CD4-positive, alpha-beta memory T cell (primary cell): ENCODE measurements at places on chromosomes 2 and 18.

- H3K27me3 ChIP-seq: peaks cover 6% of the 10 kb centered on the region
- no peaks in the 10 kb centered on the region for H3K36me3 ChIP-seq
- H3K4me3 ChIP-seq: no peak overlapping the region
- H3K27ac ChIP-seq: no peak overlapping the region
- H3K4me1 ChIP-seq: no peaks in the 10 kb centered on the region
Measured at GRCh38 chr2:26144031-26144430, 28.9 kb upstream of the GAREM2 start.

GRCh38 chr18:23530195-23530594 lies 26.9 kb downstream of the RMC1 start:
- no peaks in the 10 kb centered on the region for H3K27me3 ChIP-seq
- no peak for DNase-seq
- H3K27ac ChIP-seq: no peak overlapping the region
- no peaks in the 10 kb centered on the region for H3K4me1 ChIP-seq
- no peak overlapping the region for H3K4me3 ChIP-seq

GRCh38 chr2:105712981-105713596 lies 31.6 kb upstream of the NCK2 start:
- no peaks in the 10 kb centered on the region for H3K27me3 ChIP-seq
- no peaks in the 10 kb centered on the region for H3K4me1 ChIP-seq
- H3K4me3 ChIP-seq: no peak overlapping the region
- no peak for DNase-seq
- H3K27ac ChIP-seq: no peak overlapping the region
- H3K36me3 ChIP-seq: no peaks in the 10 kb centered on the region

DNA sequence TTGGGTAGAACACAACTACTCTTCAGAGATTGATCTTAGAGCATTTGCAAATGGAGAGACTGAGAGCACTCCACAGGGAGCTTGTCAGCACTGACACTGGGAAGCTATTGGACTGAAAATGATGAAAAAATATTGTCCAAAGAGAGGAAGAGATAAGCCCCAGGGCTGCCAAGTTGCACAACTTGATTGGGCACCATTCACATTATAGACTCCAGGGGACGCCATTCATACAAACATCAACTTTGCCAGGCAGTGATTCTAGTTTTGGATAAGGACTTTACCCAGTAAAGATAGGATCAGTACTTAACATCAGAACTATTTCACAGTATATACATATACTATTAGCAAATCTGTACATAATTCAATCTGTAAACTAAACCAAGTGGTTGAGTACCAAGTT lies 79.6 kb upstream of the MYCN start:
- H3K4me3 ChIP-seq: no peak overlapping the region
- DNase-seq: no peak
- no peaks in the 10 kb centered on the region for H3K36me3 ChIP-seq

DNA sequence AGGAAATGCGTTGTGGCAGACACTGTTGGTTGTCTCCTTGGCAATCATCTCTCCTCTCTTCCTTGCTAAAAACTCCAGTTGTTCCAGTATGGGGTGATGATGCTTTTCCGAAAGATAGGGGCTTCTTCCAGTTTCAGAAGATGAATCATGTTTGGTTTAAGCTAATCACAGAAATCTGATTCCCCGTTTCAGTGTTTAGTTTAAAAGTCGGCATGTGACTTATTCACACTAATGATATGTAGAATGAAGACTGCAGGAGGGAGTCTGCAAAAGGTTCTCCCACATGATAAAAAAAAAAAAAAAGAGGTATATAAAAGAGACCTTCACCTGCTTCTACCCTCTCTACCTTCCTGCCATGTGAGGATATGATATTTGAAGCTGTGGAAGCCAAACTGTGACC lies 239.0 kb upstream of the SIX2 start:
- no peak overlapping the region for H3K27ac ChIP-seq
- no peaks in the 10 kb centered on the region for H3K4me1 ChIP-seq
- no peak for DNase-seq
- H3K27me3 ChIP-seq: no peaks in the 10 kb centered on the region

DNA sequence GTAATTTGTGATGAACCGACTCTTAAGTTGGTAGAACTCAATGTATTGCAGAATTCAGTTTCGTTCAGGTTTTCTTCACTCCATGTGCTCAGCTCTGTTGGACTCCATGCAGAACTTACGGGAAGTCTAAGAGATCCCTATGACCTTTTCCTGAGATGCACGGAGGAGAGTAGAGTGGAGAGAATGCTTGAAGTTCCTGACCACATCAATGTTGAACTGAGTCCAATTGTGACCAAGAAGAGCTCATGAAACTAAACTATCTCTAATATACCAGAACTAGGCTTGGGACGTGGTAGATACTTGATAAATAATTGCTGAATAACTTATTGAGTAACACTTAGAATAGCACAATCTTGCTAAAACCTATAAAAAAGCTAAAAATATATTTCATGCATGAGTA lies 47.2 kb downstream of the TMEM178A start:
- H3K27me3 ChIP-seq: no peaks in the 10 kb centered on the region
- no peak overlapping the region for H3K4me3 ChIP-seq
- H3K27ac ChIP-seq: no peak overlapping the region
- no peak for DNase-seq

- no peak for DNase-seq
- H3K27me3 ChIP-seq: no peaks in the 10 kb centered on the region
- H3K4me1 ChIP-seq: peaks cover 11% of the 10 kb centered on the region
- H3K36me3 ChIP-seq: no peaks in the 10 kb centered on the region
- no peak overlapping the region for H3K4me3 ChIP-seq
- no peak overlapping the region for H3K27ac ChIP-seq
Measured at GRCh38 chr2:128369108-128369555, 50.5 kb upstream of the HS6ST1 start.

DNA sequence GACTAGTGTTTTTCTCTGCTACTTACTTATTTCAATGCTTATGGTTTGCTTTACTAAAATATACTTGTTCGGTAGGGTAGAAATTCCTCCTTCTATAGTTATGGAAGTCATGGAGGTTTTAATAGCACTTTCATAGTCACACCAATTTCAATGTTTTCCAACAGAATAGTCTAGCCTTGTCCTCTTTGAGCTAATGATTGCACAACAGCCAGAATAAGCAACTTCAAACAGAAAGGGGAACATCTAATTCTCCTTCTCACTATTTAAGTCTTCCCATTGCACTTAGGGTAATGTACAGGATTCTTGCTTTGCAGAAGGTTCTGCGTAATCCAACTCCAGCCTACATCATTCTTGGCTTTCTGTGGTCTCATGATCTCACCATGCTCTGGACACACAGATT lies 287.7 kb upstream of the GCFC2 start:
- no peaks in the 10 kb centered on the region for H3K36me3 ChIP-seq
- H3K27me3 ChIP-seq: no peaks in the 10 kb centered on the region
- H3K4me3 ChIP-seq: no peak overlapping the region
- H3K27ac ChIP-seq: no peak overlapping the region
- no peaks in the 10 kb centered on the region for H3K4me1 ChIP-seq
- no peak for DNase-seq

GRCh38 chr2:175220075-175220474 lies 38.6 kb upstream of the ATP5MC3 start:
- peaks cover 8% of the 10 kb centered on the region for H3K27me3 ChIP-seq
- DNase-seq: no peak
- no peak overlapping the region for H3K4me3 ChIP-seq
- H3K27ac ChIP-seq: no peak overlapping the region

DNA sequence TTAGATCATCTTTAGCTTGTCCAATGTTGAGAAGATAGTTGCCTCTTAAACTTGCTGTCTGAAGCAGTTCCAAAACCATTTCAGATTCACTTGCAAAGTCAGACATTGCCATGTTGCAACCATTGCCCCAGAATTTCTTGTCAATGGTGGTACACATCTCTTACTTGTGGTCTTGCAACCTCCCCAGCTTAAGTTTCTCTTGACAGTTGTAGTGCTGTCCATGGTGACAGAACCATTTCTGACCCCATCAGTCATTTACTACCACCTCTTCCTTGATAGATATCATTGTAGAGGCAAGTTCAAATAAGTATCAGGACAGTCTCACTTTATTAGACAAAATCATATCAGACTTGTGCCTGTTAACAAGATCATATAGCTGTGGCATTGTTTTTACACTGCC lies 407.2 kb upstream of the HNRNPA3 start:
- no peak overlapping the region for H3K27ac ChIP-seq
- H3K4me3 ChIP-seq: no peak overlapping the region
- DNase-seq: no peak
- H3K4me1 ChIP-seq: no peaks in the 10 kb centered on the region

GRCh38 chr18:39555496-39555895 lies 1989.9 kb upstream of the CELF4 start:
- H3K27me3 ChIP-seq: no peaks in the 10 kb centered on the region
- H3K4me3 ChIP-seq: no peak overlapping the region
- H3K27ac ChIP-seq: no peak overlapping the region
- no peak for DNase-seq

DNA sequence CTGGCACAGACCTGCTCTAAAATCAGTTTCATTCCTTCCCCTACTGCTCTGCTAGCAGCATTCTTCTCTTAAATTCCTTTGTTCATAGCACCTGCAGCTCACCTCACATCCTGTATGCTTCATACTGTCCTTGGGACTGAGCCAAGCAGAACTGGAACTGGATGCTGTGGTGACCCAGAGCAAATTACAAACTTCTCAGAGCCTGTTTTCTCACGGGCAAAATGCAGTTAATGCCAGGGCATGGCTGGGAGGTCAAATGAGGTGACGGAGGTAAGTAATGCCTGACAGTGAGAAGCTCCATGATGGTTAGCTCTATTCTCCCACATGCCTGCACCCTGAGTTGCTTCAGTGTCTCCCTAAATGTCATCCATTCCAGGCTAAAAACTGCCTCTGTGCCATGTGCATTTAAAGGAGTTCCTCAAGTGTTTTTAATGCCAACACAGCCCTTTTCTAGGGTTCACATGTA lies 29.7 kb downstream of the C2orf42 start:
- no peak overlapping the region for H3K4me3 ChIP-seq
- no peaks in the 10 kb centered on the region for H3K27me3 ChIP-seq
- peaks cover 4% of the 10 kb centered on the region for H3K4me1 ChIP-seq
- peaks cover 20% of the 10 kb centered on the region for H3K36me3 ChIP-seq
- DNase-seq: no peak

DNA sequence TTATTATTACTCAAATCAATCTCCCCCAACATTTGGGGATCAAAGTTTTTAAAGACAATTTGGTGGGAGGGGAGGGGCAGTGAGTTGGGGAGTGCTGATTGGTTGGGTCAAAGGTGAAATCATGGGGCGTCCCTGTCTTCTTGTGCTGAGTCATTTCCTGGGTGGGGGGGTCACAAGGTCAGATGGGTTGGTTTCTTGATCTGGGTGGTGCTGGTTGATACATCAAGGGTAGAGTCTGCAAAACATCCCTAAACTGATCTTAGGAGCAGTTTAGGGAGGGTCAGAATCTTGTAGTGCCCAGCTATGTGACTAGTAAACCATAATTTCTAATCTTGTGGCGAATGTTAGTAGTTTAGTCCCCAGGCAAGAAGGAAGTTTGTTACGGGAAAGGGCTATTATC lies 67.4 kb downstream of the MOGAT1 start:
- no peak overlapping the region for H3K4me3 ChIP-seq
- no peaks in the 10 kb centered on the region for H3K27me3 ChIP-seq
- H3K4me1 ChIP-seq: no peaks in the 10 kb centered on the region
- DNase-seq: no peak
- H3K36me3 ChIP-seq: no peaks in the 10 kb centered on the region

DNA sequence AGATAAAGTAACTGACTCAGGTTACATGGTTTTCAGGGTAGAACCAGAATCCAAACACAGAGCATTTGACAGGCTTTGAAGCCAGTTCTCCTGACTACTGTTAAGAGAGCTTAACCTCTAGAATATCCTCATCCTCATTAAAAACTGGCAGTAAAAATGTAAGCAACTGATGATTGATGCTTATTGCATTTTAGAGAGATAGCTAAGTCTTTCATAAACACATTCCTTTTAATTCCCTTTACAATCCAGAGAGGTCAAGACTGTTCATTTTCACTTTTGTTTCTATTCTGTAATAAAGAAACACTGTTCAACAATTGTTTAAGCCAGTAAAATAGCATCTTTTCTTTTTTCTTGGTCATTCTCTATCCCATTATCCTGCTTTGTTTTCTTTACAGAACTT lies 53.9 kb upstream of the RAB27B start:
- H3K36me3 ChIP-seq: no peaks in the 10 kb centered on the region
- no peaks in the 10 kb centered on the region for H3K4me1 ChIP-seq
- no peak for DNase-seq
- no peaks in the 10 kb centered on the region for H3K27me3 ChIP-seq
- no peak overlapping the region for H3K4me3 ChIP-seq
- H3K27ac ChIP-seq: no peak overlapping the region

DNA sequence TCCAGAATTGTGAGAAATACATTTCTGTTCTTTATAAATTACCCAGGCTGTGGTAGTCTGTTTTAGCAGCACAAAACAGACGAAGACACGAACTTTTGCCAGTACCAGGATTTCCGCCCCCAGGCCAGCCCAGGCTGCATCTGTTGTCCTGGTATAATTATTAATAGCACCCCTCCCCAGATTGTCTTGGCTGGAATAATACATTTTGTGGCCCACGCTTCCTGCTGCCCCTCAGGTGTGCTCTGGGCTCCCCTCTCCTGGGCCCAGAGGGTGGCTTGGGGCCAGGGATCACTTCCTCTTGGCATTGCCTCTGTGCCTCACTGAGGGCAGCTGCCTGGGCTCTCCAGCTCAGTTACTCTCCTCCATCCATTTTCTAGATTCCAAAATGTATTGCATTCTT lies 102.1 kb upstream of the HS6ST1 start:
- H3K36me3 ChIP-seq: no peaks in the 10 kb centered on the region
- H3K4me3 ChIP-seq: no peak overlapping the region
- H3K4me1 ChIP-seq: no peaks in the 10 kb centered on the region
- DNase-seq: no peak
- no peak overlapping the region for H3K27ac ChIP-seq
- no peaks in the 10 kb centered on the region for H3K27me3 ChIP-seq

DNA sequence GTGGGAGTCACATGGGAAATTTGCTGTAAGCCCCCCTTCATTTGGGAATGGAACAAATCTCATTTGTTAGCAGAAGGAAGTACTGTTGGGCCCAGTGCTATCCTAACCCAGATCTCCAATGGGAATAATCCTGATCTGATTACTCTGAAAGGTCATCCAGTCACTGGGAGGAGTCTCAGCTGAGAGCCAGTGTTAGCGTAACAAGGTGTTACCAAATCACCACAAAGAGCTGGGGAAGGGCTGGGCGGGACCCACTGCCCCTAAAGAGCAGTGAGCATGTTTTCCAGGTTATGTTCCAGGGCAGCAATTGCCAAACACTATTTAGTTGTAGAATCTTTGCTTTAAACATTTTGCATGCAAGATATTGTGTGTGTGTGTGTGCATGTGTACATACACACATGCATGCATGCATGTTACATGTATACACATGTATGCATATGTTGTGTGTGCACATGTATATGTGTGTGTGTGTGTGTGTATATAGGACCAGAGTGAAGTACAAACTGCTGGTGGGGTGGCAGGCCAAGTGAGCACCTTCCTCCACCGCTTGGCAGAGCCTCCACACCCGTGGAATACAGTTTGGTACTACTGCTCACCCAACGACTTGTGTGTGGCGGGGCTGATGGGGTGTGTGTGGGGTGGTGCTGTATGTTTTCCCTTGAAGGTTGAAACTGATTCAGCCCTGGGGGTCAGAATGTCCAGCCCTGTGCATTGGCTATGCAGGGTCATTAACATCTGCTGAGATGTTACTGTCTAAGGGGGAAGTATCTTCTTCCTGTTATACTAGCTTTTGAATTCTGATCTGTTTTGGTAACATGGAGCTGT lies 15.2 kb downstream of the INPP5D start:
- H3K4me1 ChIP-seq: peaks cover 92% of the 10 kb centered on the region
- no peak for DNase-seq
- H3K27me3 ChIP-seq: no peaks in the 10 kb centered on the region
- H3K4me3 ChIP-seq: peak overlapping the region; percentile 9
- peak overlapping the region; percentile 44 for H3K27ac ChIP-seq
